ENCODE measurements at places on chromosomes 1 and 21.
A peak's percentile ranks its signal among the peaks of the same experiment; 100 is the strongest.

DNA sequence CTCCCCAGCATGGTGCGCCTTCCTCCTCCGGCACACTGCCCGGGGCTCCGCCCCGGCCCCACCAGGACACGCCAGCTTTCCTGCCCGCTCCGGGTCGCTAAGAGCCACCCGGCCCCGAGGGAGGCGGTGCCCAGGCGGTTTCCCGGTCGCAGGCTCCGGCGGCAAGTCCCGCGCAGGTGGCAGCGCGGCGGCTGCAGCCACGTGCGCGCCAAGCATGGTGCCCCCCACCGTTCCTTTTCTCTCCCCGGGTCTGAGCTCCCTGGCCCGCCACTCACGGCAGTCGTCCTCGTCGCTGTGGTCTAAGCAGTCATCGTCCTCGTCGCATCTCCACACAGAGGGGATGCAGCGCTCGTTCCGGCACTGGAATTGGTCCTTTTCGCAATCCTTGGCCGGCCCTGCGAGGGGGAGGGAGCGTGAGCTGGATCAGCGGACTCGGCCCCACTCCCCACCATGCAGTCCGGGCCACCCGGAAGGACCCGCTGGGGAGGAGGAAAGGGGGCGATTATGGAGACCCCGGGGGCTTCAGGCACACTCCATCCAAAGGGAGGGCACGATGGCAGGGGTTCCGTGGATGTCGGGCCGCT, 1.2 kb downstream of the LRP8 start:
- no peaks in the 10 kb centered on the region for H3K36me3 ChIP-seq
- H3K27me3 ChIP-seq, result no peaks in the 10 kb centered on the region
- peak overlapping the region; percentile 76 for H3K4me3 ChIP-seq
- H3K4me1 ChIP-seq, result peaks cover 20% of the 10 kb centered on the region
- no peak overlapping the region for H3K27ac ChIP-seq
- no peak for DNase-seq

- no peak overlapping the region for H3K4me3 ChIP-seq
- no peak overlapping the region for H3K27ac ChIP-seq
- H3K27me3 ChIP-seq, result no peaks in the 10 kb centered on the region
- H3K4me1 ChIP-seq, result no peaks in the 10 kb centered on the region
- H3K36me3 ChIP-seq, result no peaks in the 10 kb centered on the region
- no peak for DNase-seq
These were observed 33.7 kb downstream of the ZBTB18 start for GRCh38 chr1:244084763-244085162.

GRCh38 chr1:23638786-23639241, 52.8 kb upstream of the RPL11 start:
- DNase-seq, result no peak

GRCh38 chr1:165452336-165453130, 7.6 kb upstream of the RXRG start:
- no peak overlapping the region for H3K27ac ChIP-seq
- H3K4me1 ChIP-seq, result no peaks in the 10 kb centered on the region
- H3K4me3 ChIP-seq, result no peak overlapping the region
- DNase-seq, result no peak
- peaks cover 10% of the 10 kb centered on the region for H3K27me3 ChIP-seq
- no peaks in the 10 kb centered on the region for H3K36me3 ChIP-seq

DNA sequence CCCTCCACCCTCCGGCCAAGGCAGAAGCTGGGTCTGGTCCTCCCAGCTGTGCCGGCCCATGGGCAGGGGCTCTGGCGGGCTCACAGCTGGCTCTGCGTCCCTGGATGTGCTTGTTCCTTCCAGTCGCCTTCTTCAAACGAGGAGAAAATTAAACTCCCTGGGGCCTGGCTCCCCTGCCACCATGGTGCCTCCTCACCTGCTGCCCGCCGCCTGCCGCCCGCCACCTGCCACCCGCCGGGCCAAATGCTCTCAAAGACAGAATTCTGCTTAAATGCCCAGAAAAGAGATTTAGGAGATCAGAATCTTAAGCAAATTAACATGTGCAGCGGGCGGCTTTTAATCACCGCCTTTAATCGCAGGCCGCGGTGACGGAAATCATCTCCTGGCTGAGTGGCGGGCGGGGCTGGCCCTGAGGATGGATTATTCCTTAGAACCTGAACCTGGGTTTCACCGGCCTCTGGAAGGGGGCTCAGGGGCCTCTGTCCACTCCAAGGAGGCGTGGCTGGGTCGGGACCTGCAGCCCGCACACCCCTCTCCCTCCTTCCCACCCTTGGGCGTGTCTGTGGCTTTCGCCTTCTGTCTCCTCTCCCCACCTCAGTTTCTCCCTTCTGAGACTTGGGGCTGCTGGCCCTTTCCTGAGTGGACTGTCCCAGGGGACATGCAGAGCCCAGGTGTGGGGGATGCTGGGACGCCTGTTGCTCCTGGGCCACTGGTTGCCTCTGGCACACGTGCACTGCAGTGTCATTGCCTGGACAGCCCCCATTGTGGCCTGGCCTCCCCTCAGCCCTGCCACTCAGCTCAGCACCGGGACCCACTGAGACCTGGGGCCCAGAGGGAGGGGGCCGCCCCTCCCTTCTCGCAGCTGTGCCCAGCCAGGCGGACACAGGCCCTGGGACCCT, 10.5 kb upstream of the PLCH2 start:
- peaks cover 34% of the 10 kb centered on the region for H3K4me1 ChIP-seq
- no peak overlapping the region for H3K4me3 ChIP-seq
- H3K27me3 ChIP-seq, result no peaks in the 10 kb centered on the region
- H3K36me3 ChIP-seq, result no peaks in the 10 kb centered on the region

DNA sequence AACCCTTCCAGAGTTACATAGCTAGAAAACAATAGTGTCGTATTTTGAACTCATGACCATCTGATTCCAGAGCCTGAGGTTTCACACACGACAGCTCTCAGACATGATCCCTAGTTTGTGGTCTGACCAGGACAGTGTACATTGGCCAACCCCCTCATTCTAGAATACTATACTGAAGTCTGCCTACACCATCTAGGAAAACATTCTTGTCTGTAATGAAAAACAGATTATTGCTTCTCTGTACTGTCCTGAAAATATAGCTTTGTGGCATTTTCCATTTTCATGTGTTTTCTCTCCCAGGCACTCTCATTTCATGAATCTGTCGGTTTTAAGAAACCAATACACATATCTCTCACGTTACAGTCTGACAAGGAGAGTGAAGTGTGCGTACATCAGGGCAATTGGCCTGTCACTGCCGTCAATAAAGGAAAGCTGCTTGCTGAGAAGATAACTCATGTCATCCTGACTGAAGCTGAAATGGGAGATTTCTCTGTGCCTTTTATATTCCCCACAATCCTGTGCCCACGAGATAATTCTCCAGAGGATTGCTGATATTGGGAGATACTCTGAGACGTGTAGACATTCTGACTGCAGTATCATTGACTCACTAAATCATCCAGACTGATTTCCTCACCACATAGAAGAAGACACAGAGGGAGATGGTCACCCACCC, 585.6 kb downstream of the PLPP3 start:
- no peaks in the 10 kb centered on the region for H3K36me3 ChIP-seq
- no peaks in the 10 kb centered on the region for H3K27me3 ChIP-seq
- no peak overlapping the region for H3K27ac ChIP-seq
- no peak overlapping the region for H3K4me3 ChIP-seq
- H3K4me1 ChIP-seq, result no peaks in the 10 kb centered on the region
- no peak for DNase-seq

DNA sequence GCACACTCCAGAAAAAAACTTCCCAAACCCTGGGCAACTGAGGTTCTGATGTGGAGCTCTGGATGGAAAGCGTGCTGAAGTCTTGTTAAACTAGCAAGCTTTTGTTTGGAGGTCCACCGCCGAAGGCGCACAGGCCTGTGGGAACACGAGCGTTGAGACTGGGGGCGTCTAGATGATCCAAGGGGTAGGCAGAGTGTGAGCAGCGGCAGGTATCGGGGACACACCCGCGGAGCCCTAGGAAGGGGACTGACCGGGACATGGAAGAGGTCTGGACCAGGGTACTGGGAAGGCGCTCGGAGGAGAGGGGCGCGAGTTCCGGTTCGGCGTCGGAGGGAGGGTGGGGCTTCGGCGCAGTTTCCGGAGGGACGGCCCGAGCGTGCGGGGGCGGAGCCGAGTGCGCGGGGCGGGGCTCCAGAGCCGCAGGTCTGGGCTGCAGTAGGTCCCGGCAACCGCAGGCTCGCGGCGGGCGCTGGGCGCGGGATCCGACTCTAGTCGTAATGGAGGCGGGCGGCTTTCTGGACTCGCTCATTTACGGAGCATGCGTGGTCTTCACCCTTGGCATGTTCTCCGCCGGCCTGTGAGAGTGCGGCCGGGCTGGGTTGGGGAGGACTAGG, at the start of gene SLC50A1:
SLC50A1 (plus strand) TSS at position 438 of the 614 bp plus-strand sequence; CDS start at position 498, 60 bp downstream.
- no peaks in the 10 kb centered on the region for H3K36me3 ChIP-seq
- peak within 1 kb of the TSS; percentile 100 for H3K27ac ChIP-seq
- no peaks in the 10 kb centered on the region for H3K27me3 ChIP-seq
- peak within 1 kb of the TSS; percentile 98 for H3K4me3 ChIP-seq

- DNase-seq, result no peak
- peaks cover 2% of the 10 kb centered on the region for H3K27me3 ChIP-seq
- no peaks in the 10 kb centered on the region for H3K36me3 ChIP-seq
- H3K4me3 ChIP-seq, result no peak overlapping the region
These were observed 45.0 kb upstream of the AIM2 start for GRCh38 chr1:159121526-159121925.

- H3K27ac ChIP-seq, result no peak overlapping the region
- no peaks in the 10 kb centered on the region for H3K36me3 ChIP-seq
- H3K27me3 ChIP-seq, result peaks cover 22% of the 10 kb centered on the region
These were observed 7.0 kb upstream of the ATF3 start for GRCh38 chr1:212601524-212601923.

DNA sequence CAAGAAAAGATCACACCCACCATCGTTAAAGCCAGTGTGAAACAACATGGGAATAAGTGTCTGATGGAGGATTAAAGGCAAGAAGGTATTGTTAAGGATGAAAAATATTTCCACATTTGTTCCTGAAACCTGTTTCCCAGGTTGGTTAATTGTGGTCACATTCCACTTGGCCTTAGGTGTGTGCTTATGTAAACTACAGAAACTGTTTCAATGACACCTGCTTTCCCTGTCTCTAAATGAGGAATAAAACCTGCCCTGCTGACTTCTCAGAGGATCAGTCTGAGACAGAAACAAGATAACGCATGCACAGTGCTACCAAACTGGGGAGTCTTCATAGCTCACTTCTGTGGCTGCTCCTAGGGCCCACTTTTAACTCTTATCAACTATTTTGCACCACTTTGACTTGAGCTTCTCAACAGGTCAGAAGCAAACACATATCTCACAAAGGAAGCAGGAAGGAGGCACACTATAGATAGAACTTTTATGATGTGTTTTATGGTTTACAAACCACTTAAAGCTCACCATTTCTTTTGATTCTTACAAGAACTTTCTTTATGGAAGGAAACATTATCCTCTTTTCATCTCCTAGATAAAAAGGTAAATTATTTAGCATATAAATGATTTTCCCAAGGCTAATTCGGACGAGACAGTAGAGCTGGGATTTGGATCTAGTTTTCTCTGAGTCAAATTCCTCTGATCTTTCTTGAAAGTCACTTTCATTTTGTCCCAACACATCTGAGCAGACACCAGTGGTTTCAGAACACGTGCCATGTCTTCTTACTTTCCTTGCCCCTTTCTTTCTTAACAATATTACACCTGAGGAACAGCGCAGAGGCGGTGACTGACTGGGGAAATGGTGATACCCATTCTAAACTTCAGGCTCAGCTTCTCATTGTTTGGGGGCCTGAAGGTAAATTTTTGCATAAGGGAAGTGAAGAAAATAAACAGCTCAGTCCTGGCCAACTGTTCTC, 33.4 kb downstream of the CYP2J2 start:
- H3K4me3 ChIP-seq, result no peak overlapping the region
- H3K27ac ChIP-seq, result no peak overlapping the region
- no peaks in the 10 kb centered on the region for H3K4me1 ChIP-seq

DNA sequence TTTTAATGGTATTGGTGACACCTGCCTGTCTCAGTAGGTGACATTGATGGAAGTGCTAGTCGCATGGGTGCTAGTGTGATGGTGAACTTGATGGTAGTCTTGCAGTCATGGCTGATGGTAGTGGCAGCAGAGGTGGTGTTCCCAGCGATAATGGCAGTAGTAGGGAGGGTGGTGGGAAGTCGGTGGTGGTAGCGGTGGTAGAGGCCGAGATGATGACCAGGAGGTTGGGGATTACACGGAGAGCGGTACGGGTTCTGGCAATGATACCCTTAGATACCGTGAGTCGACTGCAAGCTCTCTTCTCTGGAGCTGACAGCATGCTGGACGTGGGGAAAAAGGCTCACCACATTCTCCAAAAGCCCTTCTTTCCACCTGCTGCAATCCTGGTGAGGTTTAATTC, 99.4 kb upstream of the SLC2A1 start:
- H3K36me3 ChIP-seq, result no peaks in the 10 kb centered on the region
- no peaks in the 10 kb centered on the region for H3K27me3 ChIP-seq
- peaks cover 18% of the 10 kb centered on the region for H3K4me1 ChIP-seq
- no peak overlapping the region for H3K27ac ChIP-seq
- H3K4me3 ChIP-seq, result no peak overlapping the region
- no peak for DNase-seq

- H3K27ac ChIP-seq, result no peak overlapping the region
- peaks cover 58% of the 10 kb centered on the region for H3K36me3 ChIP-seq
- H3K4me1 ChIP-seq, result peaks cover 17% of the 10 kb centered on the region
These were observed 17.4 kb downstream of the SDE2 start for GRCh38 chr1:225981714-225982113.

GRCh38 chr1:204192046-204192445, 4.2 kb downstream of the KISS1 start:
- H3K4me1 ChIP-seq, result peaks cover 13% of the 10 kb centered on the region
- H3K4me3 ChIP-seq, result no peak overlapping the region
- H3K27me3 ChIP-seq, result peaks cover 2% of the 10 kb centered on the region
- no peak for DNase-seq

DNA sequence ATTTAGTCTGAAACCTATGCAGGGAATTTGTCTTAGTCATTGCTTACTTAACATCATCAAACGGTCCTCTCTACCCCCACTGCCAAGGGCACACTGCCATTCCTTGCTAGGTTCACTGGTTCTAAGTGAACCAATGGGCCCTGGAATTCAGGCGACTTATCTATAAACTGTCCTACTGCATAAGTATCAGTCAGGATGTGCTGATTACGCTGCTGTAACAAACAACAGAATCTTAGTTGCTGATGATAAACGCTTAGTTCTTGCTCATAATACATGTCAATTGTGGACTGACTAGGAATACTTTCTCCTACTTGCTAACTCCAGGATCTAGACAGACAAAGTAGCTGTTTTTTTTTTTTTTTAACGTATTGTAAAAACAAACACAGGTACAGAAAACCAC, 136.1 kb downstream of the PRDM2 start:
- no peaks in the 10 kb centered on the region for H3K27me3 ChIP-seq
- H3K4me3 ChIP-seq, result no peak overlapping the region
- H3K27ac ChIP-seq, result no peak overlapping the region
- no peaks in the 10 kb centered on the region for H3K4me1 ChIP-seq
- no peaks in the 10 kb centered on the region for H3K36me3 ChIP-seq
- DNase-seq, result no peak

GRCh38 chr1:233140974-233141373, 154.6 kb downstream of the PCNX2 start:
- DNase-seq, result no peak
- H3K4me1 ChIP-seq, result no peaks in the 10 kb centered on the region
- H3K4me3 ChIP-seq, result no peak overlapping the region
- no peak overlapping the region for H3K27ac ChIP-seq
- H3K36me3 ChIP-seq, result no peaks in the 10 kb centered on the region

Data from natural killer cell (primary cell).